ENCODE measurements at places on chromosomes 13 and 19.

GRCh38 chr13:37870895-37871550 lies 1.5 kb upstream of the TRPC4 start:
- no peak for DNase-seq

DNA sequence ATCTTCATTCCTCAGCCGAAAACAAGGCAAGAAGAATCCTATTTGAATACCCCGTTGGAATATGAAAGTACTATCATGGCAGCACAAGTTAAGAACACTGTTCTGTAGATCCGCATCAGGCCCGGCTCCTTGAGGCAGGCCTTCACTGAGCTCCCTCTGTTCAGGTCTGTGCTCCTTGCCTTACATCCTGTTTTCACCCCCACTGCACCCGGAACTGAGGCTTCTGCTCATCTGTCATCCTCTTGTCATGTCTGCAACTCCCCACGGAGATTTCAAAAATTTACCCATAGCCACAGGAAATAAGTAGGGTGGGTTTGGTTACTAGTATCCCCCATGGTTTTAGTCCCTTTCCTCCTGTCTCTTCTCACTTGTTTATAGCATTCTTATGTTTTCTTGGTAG lies 861.9 kb downstream of the GPC5 start:
- DNase-seq, result no peak

DNA sequence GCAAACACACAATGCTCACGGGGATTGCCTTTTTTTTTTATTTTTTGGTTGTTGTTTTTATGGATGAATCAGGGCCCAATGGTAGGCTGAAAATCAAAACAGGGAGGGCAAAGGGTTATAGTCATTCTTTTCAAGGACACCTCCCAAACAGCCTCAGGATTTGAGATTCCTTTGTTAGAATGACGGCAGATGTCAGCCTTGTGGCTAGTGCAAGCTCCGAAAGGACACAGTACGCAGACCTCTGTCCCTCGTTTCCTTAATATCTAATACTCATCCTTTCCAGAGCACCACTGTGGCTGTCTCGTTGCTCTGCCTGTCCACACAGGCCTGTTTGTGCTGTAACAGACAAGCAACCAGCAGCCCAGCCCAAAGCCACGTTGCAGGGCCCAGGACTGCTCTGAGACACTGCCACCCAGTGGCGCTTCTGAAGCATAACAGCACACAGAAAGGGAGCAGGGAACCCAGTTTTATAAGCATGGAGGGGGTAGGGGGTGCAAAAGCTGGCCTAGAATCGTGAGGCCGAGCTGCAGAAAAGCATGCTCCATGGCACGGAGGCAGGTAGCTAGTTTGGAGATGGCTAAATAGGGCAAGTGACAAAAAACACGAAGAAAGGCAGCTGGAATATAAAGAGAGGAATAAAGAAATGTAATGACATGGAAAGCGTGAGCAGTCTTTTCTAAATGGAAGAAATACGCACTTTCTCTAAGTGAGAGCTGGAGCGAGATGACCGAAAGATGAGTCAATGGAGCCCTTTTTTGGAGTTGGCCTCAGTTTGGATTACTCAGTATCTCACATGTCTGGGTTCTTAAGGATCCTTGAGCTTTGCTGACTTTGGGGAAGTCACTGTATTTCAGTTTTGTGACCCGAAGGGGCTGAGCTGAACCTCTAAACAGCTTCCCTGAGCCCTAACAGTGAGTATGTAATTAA lies 40.7 kb upstream of the MEDAG start:
- peak; percentile 86 for DNase-seq

DNA sequence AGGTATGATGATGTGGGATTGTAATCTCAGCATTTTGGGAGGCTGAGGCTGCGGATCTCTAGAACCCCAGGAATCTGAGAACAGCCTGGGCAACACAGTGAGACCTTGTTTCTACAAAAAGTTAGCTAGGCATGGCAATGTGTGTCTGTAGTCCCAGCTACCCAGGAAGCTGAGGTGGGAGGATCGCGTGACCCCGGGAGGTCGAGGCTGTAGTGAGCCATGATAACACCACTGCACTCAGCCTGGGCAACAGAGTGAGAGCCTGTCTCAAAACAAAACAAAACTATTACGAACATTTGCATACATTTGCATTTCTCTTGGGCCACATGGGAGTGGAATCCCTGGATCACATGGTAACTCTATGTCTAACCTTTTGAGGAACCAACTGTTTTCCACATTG lies 1.6 kb downstream of the C19orf44 start:
- DNase-seq, result no peak

- DNase-seq, result no peak
Measured at GRCh38 chr13:51218626-51219025, 3.6 kb upstream of the FAM124A start.

DNA sequence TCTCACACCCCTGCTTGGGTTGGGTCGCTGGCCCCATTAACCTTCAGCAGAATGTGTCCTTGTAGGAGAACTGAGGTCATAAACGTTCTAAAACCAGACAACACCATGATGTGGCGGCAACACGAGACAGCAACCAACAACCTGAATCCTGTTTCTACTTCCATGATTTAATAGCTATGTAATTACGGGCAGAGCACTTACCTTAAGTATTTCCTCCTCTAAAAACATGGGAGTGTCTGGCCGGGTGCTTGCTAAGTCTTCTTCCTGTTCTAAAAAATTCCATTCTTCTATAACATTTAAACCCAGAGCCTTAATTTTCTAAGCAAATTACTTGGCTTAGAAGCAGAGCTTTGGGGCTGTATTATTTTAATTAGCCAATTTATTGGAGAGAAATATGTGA lies 33.5 kb upstream of the IRS2 start:
- no peak for DNase-seq

- DNase-seq, result no peak
Measured at GRCh38 chr19:8306235-8307054, 1.7 kb downstream of the CD320 start.

- peak; percentile 38 for DNase-seq
Measured at GRCh38 chr19:1446713-1447481, 3.0 kb upstream of the APC2 start.

DNA sequence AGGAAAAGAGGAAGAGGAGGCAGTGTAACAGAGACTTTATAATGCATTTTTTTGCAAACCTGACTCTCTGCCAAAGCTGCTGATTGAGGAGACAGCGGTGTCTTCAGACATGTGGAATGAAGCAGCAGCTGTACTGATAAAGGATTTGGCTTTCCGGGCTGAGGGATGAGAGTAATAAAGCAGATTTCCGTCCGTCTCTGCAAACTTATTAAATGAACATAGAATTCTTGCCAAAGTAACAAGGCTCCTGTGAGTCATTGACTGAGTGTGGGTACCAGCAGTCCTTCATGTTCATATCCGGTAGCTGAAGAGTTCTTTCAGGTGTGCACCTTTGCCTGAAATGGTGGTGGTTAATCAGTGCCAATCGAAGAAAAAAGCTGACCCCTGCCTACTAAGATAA lies 112.6 kb downstream of the LIG4 start:
- no peak for DNase-seq

DNA sequence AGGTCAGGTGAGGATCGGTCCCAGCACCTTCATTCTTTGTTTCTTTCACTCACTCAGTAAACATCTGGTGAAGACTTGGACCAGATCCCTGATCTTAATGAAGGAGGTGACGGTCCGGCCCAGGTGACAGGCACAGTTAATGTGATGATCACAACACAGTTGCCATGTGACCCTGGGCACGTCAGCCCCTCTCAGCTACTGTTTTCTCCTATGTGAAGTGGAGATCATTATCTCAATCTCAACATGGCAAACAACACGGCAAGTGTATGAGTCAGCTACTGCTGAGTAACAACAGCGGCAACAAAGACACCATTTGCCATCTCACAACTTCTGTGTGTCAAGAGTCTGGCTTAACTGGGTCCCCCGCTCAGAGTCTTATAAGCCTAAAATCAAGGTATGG lies 74.6 kb downstream of the GNG7 start:
- DNase-seq, result no peak

- no peak for DNase-seq
Measured at GRCh38 chr19:54138489-54139256, 1.1 kb downstream of the CNOT3 start.

DNA sequence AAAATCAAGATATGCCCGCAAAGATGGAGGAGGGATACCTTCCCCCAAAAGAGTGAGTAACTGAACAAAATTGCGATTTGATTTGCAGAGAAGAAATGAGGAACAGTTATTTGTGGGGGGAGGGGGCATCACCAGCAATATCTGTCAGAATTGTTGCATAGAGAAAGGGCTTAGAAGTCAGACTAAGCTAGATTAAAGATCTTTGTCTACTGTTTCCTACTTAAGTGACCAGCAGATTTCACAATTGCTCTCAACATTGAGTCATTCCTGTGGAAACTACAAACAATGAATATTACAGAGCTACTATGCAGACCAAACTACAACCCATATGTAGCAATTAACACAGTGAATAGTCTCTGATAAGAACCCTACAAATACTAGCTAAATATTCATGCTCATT lies 27.4 kb downstream of the FPR3 start:
- no peak for DNase-seq

All from NCI-H446 (cell line).